Stimulated activated CD4-positive, alpha-beta T cell treated with anti-CD3 and anti-CD28 coated beads, Interleukin-4, amount 100 ng/mL, for 24 hours (primary cell): ENCODE measurements at places on chromosomes 12 and 14.

DNA sequence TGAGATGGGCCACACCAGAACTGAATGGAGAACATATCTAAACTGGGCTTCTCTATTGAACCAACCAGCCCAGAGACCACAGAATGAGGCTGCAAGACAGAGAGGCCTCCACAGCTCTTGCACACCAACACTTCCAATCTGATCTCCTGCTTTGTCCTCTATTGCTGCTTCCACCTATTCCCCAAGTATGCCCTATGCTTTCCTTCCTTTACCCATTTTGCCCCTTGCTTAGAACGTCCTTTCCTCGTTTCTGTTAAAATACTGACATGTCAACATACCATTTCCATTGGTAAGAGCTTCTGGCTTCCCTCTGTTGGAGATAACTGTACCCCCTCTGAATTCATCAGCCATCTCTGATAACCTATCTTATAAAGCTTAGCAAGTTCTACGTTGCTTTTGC lies 2.8 kb downstream of the SLC2A13 start:
- no peak for DNase-seq

GRCh38 chr12:112216223-112216622 lies 90.9 kb downstream of the TRAFD1 start:
- no peak for DNase-seq

GRCh38 chr12:116314477-116314876 lies 37.0 kb upstream of the MED13L start:
- DNase-seq = no peak

DNA sequence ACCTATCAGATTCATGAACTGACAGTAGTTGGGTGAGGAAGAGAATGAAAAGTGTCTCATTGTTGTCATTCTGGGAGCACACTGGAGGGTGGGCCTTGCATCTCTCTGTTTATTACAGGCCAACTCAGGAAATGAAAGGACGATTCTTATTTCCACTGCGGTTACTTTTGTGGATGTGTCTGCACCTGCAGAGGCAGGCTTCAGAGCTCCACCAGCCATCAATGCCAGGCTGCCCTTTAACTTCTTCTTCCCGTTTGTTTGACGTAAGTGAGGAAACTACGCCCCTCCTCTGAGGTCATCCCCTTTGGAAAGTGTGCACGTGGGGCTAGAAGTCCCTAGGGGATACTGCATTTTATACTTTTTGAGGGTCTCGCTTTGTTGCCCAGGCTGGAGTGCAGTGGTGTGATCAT lies 33.7 kb downstream of the TCTN1 start:
- DNase-seq = no peak

- DNase-seq = no peak
Observed at GRCh38 chr12:132423251-132423819, 66.6 kb upstream of the FBRSL1 start.

DNA sequence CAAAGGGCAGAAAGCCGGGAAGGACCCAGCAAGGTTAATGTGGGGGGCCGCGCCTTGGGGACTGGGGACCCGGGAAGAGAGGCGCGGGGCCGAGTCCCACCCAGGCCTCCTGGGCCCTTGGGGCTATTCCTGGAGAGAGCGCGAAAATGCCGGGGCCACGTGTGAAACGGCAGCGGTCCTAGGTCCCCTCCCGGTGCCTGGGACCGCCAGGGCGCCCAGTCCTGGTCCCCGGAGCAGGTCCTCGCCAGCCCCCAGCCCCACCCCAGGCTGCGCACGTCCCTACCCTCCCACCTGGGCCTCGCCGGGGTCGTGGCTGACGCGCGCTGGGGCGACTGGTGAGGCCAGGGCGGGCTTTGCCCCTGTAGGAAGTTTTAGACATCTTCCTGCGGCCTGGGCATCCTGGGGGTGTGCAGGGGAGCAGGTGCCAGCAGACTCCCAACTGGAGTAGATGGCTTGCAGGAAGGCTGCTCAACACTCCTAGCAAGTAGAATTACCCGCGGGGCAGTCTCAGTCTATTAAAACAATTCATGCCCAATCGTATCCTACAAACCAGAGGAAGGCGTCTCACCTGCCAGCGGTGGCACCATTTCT lies 708 bp downstream of the FAR2 start:
- DNase-seq = peak; percentile 8
